ENCODE measurements at places on chromosomes 1 and 21. TPM values are rescaled to one million over a fixed set of nuclear protein-coding genes. Genes with fewer than 3 reads are reported as not detected.
A peak's percentile ranks its signal among the peaks of the same experiment; 100 is the strongest.

GRCh38 chr1:168348146-168348709 is 67.6 kb downstream of the TBX19 start:
- peak overlapping the region; percentile 35 for H3K4me3 ChIP-seq
- no peaks in the 10 kb centered on the region for H3K4me1 ChIP-seq
- no peak overlapping the region for H3K27ac ChIP-seq
- DNase-seq, result no peak
- H3K36me3 ChIP-seq, result no peaks in the 10 kb centered on the region

The OR6K3 gene
- total RNA-seq, result not detected

DNA sequence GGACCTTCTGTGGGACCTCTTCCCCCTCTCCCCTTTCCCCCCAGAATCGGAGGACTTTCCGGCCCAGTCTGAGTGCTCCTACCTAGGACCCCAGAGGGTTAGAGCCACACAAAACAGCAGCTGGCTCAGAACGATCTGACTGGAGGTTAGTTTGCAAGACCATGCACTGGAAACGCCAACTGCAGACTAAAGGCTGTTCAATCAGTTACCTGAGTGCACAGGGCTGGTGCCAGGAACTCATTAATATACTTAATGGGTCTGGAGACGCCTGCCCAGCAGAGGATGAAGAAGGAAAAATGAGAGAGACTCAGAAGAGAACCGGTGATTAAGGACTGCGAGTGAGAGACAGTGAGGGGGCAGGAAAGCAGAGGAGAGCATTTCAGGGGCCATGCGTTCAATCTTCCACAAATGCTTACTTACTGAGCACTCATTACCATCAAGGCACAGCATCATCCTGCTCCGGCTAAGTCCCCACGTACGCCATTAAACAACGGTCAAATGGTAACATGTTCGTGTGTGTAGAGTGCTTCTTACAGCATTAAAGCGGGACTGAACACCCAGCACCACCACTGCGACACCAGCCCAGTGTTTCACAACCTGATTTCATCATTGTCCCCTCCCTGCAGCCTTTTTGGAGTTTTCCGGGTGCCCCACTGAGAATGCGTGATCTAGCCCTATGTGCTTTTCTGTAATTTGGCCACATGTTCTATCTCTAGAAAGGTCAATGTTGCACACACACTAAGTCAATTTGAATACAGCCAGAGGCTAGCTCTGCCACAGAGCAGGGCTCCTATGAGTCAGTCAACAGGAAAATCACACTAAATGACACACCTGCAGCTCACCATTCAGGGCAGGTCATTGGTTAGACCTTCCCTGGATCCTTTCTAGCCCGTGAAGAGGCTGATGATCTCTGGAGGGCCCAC is 7.6 kb downstream of the ENO1 start:
- H3K4me1 ChIP-seq, result peaks cover 4% of the 10 kb centered on the region
- no peak overlapping the region for H3K4me3 ChIP-seq
- no peak for DNase-seq
- H3K27ac ChIP-seq, result no peak overlapping the region
- H3K27me3 ChIP-seq, result no peaks in the 10 kb centered on the region

The DISP1 gene
- 11.0 TPM for total RNA-seq

DNA sequence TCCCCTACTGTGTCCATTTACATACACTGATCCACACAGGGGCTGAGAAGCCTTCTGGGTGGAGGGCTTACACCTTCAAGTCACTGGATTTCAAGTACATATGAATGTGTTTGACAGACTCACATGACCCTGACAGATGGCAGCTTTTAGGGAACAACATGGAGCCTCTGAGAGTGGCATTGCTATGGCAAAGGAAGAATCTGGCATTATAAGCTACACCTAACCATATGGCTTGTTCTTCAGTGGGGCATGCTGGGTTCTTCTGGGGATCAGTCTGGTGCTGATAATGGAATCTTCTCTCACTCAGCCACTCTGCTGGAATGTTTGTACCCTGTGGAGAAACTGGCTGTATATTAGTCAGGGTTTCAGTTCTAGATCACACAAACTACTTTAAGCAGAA is 68.5 kb upstream of the PDE4B start:
- H3K4me1 ChIP-seq, result no peaks in the 10 kb centered on the region
- DNase-seq, result no peak
- H3K27ac ChIP-seq, result no peak overlapping the region
- H3K36me3 ChIP-seq, result no peaks in the 10 kb centered on the region
- no peaks in the 10 kb centered on the region for H3K27me3 ChIP-seq

GRCh38 chr21:45160198-45160597 is 85.8 kb downstream of the ADARB1 start:
- no peaks in the 10 kb centered on the region for H3K4me1 ChIP-seq
- H3K27me3 ChIP-seq, result no peaks in the 10 kb centered on the region
- no peak overlapping the region for H3K27ac ChIP-seq
- no peak for DNase-seq

DNA sequence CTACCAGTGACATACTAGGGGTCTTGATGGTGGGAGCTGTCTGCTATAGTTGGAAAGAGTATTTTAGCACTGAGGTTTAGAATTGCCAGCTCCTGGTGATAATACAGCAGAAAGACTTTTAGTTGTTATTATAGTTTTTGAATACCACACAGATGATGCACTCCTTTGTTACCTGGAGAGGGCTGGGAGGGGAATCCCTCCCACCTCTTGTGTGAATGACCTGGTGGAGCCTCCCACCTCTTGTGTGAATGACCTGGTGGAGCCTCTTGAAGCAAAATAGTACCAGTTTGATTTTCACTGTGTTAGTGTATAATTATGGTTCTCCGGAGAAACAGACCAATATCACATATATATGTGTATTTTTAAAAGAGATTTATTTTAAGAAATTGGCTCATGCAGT is 3.3 kb downstream of the DISP1 start:
- no peaks in the 10 kb centered on the region for H3K27me3 ChIP-seq
- no peaks in the 10 kb centered on the region for H3K36me3 ChIP-seq
- H3K4me1 ChIP-seq, result peaks cover 4% of the 10 kb centered on the region
- H3K27ac ChIP-seq, result no peak overlapping the region
- H3K4me3 ChIP-seq, result no peak overlapping the region

The VCAM1 gene
- 32.1 TPM for total RNA-seq

DNA sequence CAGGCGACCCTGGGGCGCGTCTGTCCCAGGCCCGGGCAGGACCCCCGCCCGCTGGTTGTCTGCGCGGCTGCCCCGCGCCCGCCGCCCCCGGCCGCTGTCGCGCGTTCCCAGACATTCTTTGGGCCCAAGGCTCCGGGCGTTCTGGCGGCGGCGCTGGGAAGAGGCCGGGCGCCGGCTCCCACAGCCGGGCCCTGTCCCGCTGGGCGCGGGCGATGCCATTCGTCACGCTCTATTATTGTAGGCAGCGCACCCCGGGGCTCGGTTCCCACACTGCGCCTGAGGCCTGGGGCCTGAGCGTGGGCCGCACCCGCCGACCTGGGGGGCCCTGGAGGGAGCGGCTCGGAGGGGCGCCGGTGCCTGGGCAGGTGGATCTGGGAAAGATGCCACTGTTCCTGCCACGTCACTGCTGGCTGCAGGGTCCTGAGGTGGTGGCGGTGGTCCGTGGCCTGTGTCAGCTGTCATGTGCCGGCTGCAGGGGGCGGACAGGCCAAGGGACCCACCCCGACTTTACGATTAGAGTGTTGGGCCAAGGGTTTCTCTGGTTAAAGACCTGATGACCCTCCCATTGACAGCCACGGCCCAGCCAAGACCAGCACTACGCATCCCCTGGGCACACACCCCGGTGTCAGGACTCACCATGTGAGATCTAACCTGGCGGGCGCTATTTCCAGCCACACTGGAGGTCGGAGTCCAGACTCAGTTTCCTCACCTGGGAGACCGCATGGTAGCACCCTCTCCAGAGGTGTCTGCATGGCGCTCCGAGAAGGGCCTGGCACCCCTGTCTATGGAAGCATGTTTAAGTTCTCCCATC is 55.1 kb upstream of the ADARB1 start:
- H3K27me3 ChIP-seq, result no peaks in the 10 kb centered on the region
- peak; percentile 25 for DNase-seq
- H3K27ac ChIP-seq, result no peak overlapping the region
- peaks cover 2% of the 10 kb centered on the region for H3K4me1 ChIP-seq
- no peaks in the 10 kb centered on the region for H3K36me3 ChIP-seq
- peak overlapping the region; percentile 34 for H3K4me3 ChIP-seq

The FCGR3A gene
- total RNA-seq, result 7.5 TPM

The IGSF9 gene
- total RNA-seq, result 3.7 TPM

DNA sequence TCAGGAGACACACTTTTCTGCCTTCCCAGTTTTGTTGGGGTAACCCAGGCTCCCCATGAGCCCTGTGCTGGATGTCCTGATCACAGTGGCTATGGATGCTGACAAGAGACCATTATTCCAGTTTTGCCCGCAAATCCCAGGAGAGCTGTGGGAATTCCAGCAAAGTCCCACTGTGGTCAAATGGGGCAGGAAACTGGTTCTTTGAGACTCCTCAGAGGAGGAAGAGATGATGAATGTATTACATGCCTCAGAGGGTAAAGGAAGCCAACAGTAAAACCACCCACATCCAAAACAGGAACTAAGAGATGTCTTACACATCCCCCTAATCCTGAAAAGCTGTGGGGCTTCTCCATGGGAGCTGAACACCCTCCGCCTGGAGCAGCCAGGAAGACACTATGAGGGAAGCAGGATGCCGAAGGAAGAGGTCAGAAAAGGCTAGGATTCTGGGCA is 12.8 kb upstream of the MPZL1 start:
- no peaks in the 10 kb centered on the region for H3K36me3 ChIP-seq
- DNase-seq, result no peak
- no peak overlapping the region for H3K27ac ChIP-seq
- H3K4me3 ChIP-seq, result no peak overlapping the region
- H3K27me3 ChIP-seq, result no peaks in the 10 kb centered on the region

- H3K36me3 ChIP-seq, result no peaks in the 10 kb centered on the region
- H3K27ac ChIP-seq, result no peak overlapping the region
- H3K27me3 ChIP-seq, result no peaks in the 10 kb centered on the region
- no peak for DNase-seq
These were observed 25.9 kb upstream of the CLCA4 start for GRCh38 chr1:86520789-86521521.

GRCh38 chr21:41839387-41840000 is 39.6 kb downstream of the PRDM15 start:
- H3K27ac ChIP-seq, result no peak overlapping the region
- no peaks in the 10 kb centered on the region for H3K27me3 ChIP-seq
- no peaks in the 10 kb centered on the region for H3K36me3 ChIP-seq
- H3K4me1 ChIP-seq, result peaks cover 1% of the 10 kb centered on the region
- DNase-seq, result no peak

- peak within 1 kb of the TSS; percentile 52 for H3K27ac ChIP-seq
- H3K36me3 ChIP-seq, result no peaks in the 10 kb centered on the region
- DNase-seq, result peak; percentile 78
- peaks cover 5% of the 10 kb centered on the region for H3K4me1 ChIP-seq
These were observed at the start of gene CBR3 for GRCh38 chr21:36134803-36135390. TSS of gene CBR3 (plus strand) at chr21:36135079. CDS start at chr21:36135193, 114 bp downstream.

DNA sequence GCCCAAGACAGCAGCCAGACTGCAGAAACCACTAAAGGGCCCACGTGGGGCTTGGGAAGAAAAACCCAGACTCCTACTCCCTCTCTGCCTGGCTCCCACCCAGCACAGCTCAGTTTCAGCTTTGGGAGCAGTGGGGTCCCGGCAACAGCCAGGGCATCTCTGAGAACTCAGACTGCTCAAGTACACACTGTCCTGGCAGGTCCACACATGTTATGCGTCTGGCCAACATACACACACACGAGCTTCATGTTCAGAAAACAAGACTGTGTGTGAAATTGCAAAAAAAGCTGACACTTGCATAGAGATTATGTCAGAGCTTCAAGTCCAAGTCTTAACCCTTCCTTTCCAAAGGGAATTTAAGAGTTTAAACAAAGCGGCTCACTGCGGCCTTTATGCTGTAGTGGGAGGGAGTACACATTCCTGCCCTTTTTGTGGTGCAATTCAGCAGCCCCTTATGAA is 136.6 kb upstream of the CD34 start:
- no peaks in the 10 kb centered on the region for H3K27me3 ChIP-seq
- H3K36me3 ChIP-seq, result no peaks in the 10 kb centered on the region
- H3K27ac ChIP-seq, result peak overlapping the region; percentile 40
- peaks cover 42% of the 10 kb centered on the region for H3K4me1 ChIP-seq

GRCh38 chr1:40796939-40797667 is 13.5 kb downstream of the KCNQ4 start:
- H3K27ac ChIP-seq, result no peak overlapping the region
- H3K36me3 ChIP-seq, result no peaks in the 10 kb centered on the region
- H3K4me3 ChIP-seq, result no peak overlapping the region
- DNase-seq, result no peak
- H3K4me1 ChIP-seq, result peaks cover 16% of the 10 kb centered on the region

DNA sequence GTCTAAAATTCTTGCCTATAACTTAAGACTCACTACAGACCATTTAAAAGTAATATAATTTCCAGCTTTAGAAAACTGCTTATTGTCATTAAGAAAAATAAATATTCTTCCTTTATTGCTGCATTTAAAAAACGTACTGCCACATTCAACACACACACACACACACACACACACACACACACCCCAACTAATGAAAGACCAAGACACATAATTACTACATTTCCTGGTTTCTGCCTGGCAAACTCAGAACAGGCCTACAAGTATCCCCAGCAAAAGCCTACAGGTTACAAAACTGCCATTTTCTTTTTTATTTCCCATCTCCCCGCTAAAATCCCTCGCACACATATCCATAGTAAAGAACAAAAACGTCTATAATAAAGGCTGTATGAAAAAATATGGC is 1.5 kb downstream of the DENND2C start:
- peaks cover 3% of the 10 kb centered on the region for H3K4me1 ChIP-seq
- H3K4me3 ChIP-seq, result no peak overlapping the region
- no peaks in the 10 kb centered on the region for H3K36me3 ChIP-seq
- no peak for DNase-seq

DNA sequence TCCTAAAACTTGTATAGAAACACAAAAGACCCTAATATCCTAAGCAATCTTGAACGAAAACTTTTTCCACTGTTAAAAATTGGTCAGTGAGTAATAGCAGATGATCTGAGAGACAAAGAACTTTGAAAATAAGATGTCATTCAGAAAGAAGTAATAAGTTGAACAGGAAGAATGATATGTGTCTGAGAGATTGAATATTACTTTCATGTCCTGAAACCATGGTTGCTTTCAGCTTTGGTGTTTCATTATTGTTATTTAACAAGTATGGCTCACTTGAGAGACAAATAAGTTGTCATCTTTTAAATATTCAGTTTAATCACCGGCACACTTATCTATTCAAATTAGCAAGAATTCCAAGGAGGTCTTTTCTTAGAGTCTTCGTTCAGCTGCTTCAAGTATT is 11.4 kb downstream of the PRKACB start:
- H3K27ac ChIP-seq, result no peak overlapping the region
- no peak for DNase-seq
- H3K4me3 ChIP-seq, result no peak overlapping the region
- no peaks in the 10 kb centered on the region for H3K36me3 ChIP-seq
- peaks cover 2% of the 10 kb centered on the region for H3K4me1 ChIP-seq

Data from ovary (tissue), 10 donors.